IPS-NIHi11 (cell line): ENCODE measurements at places on chromosomes 16 and 17.

GRCh38 chr17:65618516-65618915, 57.1 kb upstream of the AXIN2 start:
- no peak for DNase-seq

DNA sequence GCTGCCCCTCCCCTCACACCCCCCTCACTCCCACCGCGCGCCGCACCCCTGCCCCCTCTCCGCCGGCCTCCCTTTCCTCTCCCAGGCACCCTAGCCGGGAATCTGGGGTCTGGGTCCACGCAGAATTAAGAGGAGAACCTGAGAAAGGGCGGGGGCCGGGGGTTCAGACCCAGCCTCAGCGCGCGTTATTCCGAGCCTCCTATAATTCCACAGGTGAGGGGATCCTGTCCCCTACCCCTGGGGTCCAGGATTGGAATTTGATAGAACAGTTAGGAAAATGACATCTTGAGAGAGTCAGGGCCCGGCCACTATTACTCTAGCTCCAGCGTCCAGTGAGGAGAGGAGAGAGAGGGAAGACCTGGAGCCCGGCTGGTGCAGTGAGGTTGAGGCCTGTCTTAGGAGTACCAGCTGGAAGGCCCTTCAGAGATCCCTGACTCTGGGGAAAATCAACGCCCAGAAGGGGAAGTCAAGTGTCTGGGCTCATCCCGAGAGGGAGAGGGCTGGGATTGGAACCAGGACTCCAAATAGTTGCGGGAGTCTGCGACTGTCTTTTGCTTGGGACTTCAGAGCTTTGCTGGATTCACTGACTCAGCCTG, 17.3 kb downstream of the GRB7 start:
- peak; percentile 26 for DNase-seq

- DNase-seq = no peak
Measured at GRCh38 chr17:56297184-56297583, 143.9 kb downstream of the ANKFN1 start.

DNA sequence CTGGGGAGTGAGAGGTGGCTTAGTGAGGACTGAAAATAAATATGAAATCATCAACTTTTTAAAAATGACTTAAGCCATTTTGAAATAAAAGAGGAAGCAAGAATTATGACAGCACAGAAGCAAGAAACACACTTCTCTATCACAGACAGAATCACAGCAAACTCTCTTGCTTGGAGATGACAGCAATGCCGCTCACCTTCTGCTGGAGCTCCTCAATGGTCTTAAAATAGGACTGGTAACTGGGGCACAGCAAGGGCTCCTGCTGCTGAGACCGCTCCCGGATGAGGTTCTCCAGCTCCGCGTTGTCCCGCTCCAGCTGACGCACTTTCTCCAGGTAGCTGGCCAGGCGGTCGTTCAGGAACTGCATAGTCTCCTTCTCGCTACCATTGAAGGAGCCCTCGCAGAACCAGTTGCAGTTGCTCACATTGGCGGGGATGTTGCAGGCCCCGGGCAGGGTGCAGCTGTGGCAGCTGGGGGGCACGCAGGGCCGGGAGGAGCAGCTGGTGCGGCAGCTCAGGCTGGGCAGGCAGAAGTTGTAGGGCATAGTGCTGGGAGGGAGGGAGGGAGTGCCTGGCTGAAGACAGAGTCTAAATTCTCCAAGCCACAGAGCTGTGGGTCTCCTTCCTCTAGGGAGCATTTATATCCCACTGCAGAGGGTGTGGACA, at the start of gene KRT31:
KRT31 (minus strand) TSS at position 613 of the 665 bp plus-strand sequence; CDS start at position 544, 69 bp downstream.
- no peak for DNase-seq

- DNase-seq = no peak
Measured at GRCh38 chr16:10171221-10171620, 11.0 kb downstream of the GRIN2A start.

- DNase-seq = no peak
Measured at GRCh38 chr17:12512694-12513355, 152.9 kb upstream of the MYOCD start.

DNA sequence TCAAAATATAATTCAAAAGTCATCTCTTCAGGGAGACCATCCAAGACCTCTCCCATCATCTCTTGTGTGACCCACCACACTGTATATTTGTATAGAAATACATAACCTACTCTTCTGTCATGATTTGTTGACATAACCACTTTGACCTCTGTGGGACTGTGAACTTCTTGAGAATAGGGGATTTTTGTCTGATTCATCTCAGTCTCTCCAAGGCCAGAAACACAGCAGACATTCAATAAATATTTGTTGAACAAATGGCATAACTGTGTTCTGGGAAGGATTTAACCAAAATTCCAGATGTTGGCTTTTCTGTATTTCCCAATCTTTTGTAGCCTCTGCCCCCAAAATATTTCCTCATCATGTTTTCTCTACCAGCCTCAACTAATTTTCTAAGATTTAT, 169.7 kb downstream of the CDH11 start:
- DNase-seq = no peak

DNA sequence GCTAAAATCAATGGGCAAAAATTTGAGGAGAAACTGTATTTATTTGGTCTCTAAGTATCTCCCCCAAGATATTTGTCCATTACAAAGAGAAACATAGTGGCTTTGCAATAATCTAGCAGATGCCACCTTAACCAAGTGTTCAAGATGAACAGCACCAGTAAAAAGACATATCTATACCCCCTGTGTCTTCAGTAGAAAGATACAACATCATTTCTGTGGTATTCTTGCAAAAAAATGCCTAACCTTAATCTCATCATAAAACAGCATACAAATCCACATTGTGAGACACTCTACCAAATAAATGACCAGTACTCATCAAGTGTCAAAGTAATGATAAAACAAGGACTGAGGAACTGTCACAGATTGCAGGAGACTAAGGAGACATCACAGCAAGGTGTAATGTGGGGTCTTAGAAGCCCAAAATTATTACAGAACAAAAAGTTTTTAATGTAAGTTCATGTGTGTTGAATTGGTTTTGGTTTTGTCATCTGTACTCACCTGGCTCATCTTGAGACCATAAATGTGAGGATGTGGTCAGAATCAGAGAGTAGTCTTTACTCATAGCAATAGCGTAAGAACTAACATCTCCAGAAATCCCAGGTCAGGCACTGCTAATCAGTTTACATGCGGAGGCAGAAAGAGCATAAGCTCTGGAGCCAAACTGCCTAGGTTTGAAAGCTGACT, 77.2 kb downstream of the AATF start:
- DNase-seq = no peak

DNA sequence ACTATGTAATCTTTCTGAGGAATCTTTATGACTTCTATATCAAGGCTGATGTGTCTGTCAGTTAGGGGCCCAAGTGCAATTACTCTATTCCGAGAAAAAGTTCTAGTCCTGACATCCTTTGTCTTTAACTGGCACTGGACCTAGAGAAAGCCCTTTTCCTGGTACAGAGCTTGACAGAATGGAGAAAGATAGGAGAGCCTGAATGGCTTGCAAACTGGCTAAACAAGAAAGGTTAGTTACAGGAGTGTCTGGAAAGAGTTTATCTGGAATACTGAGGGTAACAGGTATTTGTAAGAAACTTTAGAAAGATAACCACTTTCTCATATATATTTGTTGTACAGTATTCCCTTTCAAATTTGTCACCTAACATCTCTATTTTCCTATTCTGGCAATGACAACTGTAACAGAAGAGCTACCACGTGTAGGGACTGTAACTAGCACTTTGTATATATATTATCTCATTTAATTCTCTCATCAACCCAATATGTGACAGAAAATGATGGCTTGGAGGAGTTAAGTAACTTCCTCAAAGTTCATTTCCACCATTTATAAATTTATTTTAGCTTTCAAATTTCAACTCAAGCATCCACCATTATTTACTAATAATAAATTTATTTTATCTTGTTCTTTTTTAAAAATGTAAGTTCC, 97.4 kb upstream of the C17orf78 start:
- no peak for DNase-seq

DNA sequence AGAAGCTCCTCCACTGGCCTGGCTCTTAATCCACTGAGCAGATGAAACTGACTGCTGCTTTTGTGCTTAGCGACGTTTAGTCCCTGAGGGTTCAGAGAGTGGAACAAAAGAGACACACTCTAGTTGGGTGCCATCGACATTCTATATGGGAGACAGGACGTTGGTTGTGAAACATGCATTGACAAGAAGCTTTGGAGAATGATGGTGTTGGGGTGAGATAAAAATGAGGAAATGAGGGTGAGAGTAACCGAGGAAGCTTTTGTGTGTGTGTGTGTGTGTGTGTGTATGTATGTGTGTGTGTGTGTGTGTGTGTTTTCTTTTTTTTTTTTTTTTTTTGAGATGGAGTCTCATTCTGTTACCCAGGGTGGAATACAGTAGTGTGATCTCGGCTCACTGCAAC, 89.5 kb downstream of the ABCC1 start:
- DNase-seq = no peak

GRCh38 chr16:88117476-88117868, 166.2 kb downstream of the BANP start:
- DNase-seq = no peak

DNA sequence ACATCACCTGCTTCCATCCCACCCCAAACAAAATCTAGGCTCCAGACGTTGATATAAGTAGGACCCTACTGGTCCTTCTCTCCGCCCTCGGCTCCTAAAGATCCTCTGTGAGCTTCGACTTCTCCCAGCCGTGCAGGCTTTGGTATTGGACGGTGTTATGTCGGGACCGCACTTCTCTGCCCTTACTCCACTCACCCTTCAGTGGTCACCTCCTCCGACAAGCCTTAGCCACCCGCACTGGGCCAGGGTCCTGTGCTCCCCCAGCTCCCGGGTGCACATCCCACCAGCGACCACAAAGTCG, 1.6 kb downstream of the PSMB10 start:
- DNase-seq = no peak

- DNase-seq = peak; percentile 82
Measured at GRCh38 chr17:74356646-74357465, 4.8 kb downstream of the BTBD17 start.

DNA sequence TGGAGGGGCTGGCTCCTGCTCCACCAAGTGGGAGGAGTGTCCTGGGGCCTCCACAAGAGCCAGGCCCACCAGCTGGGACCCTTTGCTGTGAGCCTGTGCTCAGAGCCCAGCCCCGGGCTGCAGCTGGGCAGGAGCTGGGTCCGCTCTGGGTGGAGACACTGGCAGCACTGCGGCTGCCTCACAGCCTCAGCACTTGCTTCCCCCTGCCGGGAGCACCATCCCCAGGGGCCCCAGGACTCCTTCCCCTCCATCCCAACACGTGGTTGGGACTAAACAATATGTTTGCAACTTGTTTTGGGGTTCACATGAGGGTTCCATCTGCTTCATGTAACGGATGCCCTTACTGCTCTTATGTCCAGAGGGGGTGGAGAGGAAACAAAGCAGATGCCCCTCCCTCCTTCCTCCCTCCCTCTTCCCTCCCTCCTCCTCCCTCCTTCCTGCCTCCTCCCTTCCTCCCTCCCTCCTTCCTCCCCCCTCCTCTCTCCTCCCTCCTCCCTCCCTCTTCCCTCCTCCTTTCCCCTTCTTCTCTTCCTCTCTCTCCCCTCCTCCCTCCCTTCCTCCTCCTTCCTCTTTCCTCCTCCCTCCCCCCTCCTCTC, 16.3 kb upstream of the CBFA2T3 start:
- DNase-seq = no peak

DNA sequence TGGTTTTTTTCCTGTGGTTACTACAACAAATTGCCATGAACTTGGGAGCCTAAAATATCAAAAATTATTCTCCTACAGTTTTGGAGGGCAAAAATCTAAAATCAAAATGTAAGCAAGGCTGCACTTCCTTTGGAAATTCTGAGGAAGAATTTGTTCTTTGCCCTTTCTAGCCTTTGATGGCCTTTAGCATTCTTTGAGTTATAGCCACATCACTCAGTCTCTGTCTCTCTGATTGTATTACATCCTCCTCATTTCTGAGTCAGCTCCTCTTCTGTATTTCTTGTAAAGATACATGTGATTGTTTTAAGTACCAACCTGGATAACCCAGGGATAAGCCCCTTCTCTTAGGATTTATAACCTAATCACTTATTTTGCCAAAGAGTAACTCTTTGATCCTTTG, 282.0 kb downstream of the BCAS3 start:
- DNase-seq = no peak
